ENCODE measurements at places on chromosomes 16 and 17.

DNA sequence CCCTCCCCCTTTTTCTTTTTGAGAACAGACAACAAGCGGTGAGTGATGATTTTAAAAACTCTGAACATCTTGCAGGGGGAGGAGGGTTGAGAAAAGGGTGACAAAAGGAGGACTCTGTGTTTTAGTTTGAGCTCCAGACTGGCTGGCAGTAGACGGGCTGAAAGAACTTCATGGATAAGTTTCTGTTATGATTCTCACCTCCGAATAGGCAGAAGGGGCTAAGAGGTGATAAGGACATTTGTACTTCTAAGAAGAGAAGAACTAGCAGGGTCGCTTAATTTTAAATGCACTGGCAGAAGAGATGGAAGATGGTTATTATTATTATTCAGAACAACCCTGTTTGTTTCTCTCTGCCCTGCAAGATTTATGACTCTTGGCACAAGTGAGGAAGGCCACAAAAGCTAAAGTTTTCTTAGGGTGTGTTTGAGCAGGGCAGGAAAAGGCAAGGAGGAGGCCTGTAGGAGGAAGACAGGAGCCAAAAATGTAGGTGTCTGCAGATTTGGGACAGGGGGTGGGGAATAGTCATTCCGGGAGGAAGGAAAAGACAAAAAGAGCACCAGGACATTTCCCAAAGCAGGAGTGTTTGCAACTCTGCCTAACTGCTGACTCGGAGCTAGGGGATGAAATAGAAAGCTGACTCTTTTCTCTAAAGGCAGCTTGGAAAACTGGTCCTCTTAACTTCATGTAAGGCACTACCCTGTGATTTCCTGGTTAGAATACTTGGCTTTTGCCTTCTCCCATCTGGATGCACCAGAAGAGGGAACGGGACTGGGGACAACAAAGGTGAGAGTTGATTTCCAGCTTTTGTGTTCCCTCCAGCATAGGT, 11.9 kb upstream of the HOXB2 start:
- DNase-seq, result no peak

DNA sequence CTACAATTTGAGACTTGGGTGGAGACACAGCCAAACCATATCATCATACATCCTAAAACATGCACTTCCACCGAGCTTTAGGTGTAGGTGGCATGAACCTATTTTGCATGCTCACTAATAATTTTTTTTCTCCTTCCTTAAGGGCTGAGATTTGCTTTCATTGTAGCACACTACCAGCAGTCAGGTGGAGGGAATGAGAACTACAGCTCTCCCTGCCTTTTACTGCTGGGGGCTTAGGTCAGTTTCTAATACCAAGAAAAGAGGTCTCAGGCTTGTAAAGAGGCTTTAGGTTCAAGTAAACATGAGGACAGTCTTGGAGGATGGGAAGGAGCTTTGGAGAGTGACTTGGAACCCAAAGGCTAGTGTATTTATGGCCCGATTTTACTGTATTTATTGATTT, 22.0 kb downstream of the CFAP20 start:
- no peak for DNase-seq

GRCh38 chr17:16417896-16418684, 2.7 kb downstream of the TRPV2 start:
- DNase-seq, result no peak

- no peak for DNase-seq
Observed at GRCh38 chr17:7867881-7868329, 10.1 kb downstream of the CYB5D1 start.

- DNase-seq, result no peak
Observed at GRCh38 chr17:75130059-75130631, 1.4 kb downstream of the NT5C start.

- DNase-seq, result no peak
Observed at GRCh38 chr16:53489755-53490154, 13.3 kb downstream of the AKTIP start.

DNA sequence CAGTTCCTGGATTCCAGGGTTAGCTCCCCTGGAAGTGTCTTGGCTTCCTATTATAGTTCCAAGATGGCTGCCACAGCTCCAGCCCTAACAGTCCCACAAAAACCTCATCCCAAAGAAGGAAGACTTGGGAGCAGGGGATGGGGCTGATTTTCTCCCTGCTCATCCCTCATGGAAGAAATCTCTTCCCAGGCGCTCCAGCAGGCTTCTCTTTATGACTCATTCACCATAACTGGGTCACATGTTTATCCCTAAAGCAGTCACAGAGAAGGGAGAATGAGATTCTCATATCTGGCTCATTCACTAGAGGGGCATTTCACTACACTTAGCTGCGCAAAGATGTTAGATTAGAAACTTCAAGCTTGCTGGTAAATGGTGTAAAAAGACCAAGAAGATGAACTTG, 206.5 kb upstream of the IRX3 start:
- DNase-seq, result no peak

DNA sequence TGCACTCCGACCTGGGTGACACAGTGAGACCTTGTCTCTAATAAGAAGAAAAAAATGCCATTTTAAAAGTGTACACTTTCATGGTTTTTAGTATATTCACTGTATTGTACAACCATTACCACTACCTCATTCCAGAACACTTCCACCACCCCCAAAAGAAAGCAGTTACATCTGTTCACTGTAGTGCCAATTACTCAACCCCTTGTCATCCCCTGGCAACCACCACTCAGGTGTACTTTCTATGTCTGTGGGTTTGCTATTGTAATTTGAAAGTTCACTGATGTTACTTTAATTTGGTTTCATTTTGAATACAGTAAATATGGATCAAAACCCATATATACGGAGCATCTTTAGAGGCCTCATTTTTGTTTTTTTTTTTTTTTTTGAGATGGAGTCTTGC, 6.1 kb downstream of the ZG16 start:
- no peak for DNase-seq

- no peak for DNase-seq
Observed at GRCh38 chr17:13425390-13425789, 176.3 kb downstream of the HS3ST3A1 start.

DNA sequence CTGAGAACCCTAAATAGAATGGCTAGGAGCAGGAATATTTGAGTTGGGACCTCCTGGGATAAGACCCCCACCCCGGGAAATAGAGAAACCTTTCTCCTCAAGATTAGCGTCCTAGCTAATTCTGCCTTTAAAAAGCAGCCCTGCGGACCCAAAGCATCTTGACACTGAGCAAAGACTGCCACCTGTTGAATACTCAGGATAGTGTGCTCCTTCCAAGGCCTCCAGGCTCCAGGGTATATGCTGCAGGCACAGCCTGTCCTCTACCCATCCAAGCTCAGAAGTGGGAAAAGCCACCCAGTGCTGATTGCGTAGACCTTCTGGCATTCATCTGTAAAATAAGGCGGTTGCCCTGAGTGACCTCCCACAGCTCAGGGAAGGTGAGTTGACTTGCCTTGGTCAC, 456.2 kb upstream of the DYNLRB2 start:
- DNase-seq, result no peak

- DNase-seq, result no peak
Observed at GRCh38 chr17:81328978-81329926, 34.1 kb upstream of the SLC38A10 start.

DNA sequence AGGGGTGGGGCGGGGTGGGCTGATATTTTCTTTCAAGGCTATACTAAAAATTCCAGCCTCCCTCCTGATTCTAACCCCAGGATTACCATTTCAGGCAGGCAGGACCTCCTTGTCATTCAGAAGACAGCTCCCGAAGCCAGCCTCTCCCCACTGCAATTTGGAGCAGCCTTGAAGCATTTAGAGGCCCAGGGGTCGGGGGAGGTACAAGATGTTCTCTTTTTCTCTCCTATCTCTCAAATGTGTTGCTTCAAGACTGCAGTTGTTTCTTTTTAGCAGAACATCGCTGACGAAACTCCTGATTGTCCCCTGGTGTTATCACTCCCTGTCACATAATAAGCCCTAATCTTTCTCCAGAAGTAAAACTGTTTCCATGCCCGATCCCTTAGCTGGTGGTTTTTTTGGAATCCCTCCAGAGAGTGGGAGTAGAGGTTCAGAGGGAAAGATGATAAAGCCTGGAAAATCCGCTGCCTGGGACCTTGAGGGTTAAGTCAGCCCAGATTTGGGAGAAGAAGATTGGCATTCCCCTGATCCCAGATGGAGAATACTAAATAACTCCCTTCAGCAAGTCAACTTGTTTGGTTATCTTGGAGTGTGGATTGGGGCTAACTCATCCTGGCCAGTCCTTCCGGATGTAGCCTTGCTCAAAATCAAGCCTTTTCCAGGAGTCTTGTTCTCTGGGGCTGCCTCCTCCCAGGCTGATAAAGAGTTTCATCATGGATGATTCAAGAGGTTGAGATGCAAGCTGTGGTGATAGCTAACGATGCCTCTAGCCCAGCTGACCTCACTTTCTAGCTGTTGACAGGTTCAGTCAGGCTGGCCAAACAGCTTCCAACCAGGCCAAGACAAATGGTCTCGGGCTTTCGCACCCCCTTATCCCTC, 71.3 kb downstream of the SOX9 start:
- DNase-seq, result no peak

GRCh38 chr17:70437656-70438055, 268.3 kb downstream of the KCNJ2 start:
- DNase-seq, result no peak

- DNase-seq, result no peak
Observed at GRCh38 chr16:89785523-89786155, 30.8 kb downstream of the FANCA start.

- no peak for DNase-seq
Observed at GRCh38 chr17:35238821-35239220, 4.1 kb upstream of the SLFN5 start.

DNA sequence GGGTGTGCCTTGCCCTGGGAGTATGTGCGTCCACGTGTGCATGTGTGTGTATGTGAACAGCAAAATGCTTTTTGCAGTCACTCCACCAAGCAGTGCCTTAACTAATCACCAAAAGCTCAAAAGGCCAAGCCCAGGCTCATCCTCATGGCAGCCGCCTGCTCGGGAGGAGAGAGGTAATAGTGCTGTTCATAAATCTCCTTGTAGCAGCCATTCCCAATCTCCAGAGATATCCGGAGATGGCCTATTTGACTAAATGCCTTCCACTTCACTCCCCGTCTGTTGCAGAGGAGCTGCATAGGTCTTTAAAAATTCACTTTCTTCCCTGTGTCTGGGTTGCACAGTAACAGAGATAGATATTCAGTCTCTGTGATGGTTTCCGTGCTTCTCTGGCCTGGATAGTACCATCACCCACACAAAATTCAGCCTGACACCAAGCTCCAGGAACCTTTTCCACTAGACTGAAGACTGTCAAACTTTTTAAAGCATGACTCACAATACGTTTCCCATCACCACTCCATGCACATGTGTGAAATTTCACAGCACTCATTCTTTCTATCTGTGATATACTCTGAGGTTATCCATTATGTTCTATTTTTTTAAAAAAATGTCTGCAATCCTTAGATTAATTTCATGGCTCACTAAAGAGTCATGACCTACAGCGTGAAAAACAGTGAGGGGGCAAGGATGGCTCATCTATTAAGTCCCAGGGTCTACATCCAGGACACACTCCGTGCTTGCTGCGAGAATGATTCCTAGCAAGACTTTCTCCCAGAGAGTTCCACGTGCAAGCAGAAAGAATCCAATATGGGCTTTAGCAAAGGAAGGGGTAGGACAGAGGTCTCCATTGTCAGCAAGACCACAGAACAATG, 357.8 kb downstream of the GRIN2A start:
- DNase-seq, result no peak

DNA sequence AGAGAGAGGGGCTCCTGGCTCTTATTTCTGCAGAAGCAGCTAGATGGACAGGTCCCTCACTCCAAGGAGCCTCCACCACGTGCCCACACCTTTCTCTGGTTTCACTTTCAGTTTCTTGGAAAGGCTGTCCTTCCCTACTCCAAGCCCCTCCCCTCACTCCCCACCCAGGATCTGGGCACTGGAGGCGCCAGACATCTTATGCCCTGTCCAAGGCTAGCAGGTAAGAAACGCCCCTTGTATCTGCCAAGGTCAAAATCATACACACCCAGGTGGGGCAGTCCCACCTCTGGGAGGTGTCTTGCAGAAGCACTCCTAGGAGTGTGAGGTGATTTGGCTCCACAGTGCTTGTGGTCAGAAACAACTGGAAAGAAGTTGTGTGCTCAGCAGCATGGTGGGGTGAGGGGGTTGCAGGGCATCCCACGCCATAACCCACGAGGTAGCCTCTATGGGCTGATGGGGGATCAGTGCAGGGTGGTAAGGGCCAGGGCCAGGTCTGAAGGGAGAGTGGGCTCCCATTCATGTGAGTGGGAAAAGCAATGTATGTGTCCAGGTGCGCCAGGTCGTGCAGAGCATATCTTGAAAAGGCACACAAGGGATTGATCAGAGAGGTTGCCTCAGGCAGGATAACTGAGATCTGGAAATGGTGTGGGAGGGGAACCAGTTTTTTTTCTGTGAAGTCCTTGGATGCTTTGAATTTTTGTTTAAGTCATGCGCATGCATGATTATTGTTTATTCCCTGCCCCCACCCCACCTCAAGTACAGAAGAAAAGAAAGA, 31.8 kb upstream of the PRM1 start:
- no peak for DNase-seq

DNA sequence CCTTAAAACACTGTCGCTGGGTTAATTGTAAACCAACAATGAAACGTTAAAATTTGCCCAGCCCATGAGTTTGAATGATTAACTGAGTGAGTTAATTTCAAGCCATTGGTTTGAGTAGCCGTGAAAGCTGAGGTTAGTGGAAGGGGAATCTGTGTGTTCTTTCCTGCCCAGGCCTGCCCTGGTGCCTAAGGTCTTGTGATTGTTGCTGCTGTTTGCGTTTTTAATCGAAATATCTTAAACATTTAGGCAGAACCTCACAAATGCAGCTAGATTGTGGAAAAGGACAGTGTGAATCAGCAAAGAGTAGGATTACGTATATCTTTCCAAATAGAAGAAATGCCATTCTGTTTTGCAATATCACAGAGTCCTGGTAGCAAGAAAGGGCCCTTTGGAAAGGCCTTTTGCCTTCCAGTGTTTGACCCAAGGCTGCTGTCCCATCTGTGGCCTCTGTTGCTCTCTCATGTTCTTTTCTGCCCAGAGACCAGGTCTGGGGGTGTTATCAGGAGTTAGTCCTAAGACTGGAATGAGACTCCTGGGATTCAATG, 113.8 kb downstream of the MSI2 start:
- no peak for DNase-seq

- DNase-seq, result no peak
Observed at GRCh38 chr16:60755907-60756306, 1280.3 kb downstream of the CDH8 start.
